ENCODE measurements at places on chromosomes 16 and 17.

GRCh38 chr17:45414990-45415881, 17.4 kb downstream of the ARHGAP27 start:
- no peak for DNase-seq

DNA sequence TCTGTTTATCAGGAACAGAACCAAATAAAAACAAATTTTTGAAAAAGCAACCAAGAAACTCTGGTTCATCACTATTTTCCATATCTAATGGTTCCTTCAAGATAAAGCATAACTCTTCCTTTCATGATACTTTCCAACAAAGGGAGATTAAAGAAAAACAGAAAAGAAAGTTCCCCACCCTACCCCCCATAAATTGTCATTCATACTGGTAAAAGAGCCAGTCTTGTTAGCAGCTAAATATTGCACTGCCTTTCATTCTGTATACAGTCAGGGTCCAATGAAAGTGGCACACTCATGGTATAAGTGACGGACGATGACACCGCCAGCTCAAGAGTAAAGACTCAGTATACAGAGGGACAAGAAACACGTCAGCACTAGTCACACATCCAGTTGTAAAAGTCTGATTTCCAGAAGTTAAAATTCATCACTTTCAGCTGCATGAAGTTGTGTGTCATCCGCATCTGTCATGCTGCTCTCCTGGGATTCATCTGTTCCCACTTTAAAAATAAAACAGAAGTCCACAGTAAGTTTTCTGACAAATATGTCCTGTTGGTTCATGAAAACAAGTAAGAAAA, 68.5 kb downstream of the CDC27 start:
- no peak for DNase-seq

DNA sequence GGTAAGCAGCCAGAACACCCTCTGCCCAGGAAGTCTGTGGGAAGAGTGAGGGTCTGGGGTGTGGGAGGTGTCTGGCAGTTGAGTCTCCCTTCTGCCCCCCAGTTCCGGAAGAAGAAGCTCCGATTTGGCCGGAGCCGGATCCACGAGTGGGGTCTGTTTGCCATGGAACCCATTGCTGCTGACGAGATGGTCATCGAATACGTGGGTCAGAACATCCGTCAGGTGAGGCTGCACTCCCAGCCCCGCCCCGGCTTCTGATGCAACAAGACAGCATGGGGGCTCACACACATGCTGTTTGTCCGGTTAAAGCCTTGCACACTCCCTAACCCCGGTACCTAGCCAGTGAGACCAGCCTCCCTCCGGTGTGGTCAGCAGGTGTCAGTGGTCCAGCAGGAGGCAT, 4.0 kb upstream of the HSD3B7 start:
- DNase-seq: no peak

DNA sequence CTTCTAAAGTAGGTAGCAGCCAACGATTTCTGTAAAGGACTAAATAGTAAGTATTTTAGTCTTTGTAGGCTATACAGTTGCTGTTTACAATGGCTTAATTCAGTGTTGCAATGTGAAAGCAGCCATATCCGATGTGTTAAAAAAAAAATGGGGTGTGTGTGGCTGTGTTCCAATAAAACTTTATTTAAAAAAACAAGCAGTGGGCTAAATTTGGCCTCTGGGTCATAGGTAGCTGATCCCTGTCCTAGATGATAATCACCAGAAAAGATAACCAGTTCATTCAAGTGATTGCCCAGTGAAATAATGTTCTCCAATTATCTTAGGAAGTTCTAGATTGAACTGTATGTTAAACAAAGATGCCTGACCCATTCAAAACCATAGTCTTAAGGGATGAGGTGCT, 124.3 kb downstream of the MAP2K6 start:
- no peak for DNase-seq

DNA sequence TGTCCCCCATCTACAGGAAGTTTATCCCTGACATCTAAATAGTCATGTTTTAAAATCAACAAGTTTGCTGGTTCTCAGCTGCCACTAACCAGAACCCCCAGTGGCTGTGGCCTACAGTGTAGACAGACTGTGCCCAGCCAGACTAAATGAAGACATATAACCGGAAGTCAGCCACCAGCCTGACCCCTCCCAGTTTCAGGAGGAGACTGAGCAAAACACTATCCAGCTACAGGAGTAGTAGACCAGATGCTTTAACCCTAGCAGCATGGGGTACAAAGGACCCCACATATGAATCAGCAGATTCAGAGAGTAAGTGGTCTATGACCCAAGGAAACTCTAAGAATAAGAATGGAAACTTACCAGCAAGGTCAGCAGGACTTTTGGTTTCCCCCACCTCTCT, 83.4 kb downstream of the HIC1 start:
- DNase-seq: no peak

- peak; percentile 62 for DNase-seq
Measured at GRCh38 chr17:18182978-18183333, 672 bp upstream of the ALKBH5 start.
